CD4-positive, alpha-beta memory T cell (primary cell): ENCODE measurements at places on chromosomes 11 and 22. TPM values are rescaled to one million over a fixed set of nuclear protein-coding genes. Genes with fewer than 3 reads are reported as not detected.

The MEN1 gene
- total RNA-seq, result 42.7 TPM

The ELMOD1 gene
- not detected for total RNA-seq

The ACCSL gene
- not detected for total RNA-seq

The BMAL1 gene
- total RNA-seq, result 112 TPM

The MAP6 gene
- total RNA-seq, result not detected

The UCP3 gene
- 4.8 TPM for total RNA-seq

The ISX gene
- total RNA-seq, result not detected

The CSTPP1 gene
- 12.8 TPM for total RNA-seq
